ENCODE measurements at places on chromosomes 6 and 20.

DNA sequence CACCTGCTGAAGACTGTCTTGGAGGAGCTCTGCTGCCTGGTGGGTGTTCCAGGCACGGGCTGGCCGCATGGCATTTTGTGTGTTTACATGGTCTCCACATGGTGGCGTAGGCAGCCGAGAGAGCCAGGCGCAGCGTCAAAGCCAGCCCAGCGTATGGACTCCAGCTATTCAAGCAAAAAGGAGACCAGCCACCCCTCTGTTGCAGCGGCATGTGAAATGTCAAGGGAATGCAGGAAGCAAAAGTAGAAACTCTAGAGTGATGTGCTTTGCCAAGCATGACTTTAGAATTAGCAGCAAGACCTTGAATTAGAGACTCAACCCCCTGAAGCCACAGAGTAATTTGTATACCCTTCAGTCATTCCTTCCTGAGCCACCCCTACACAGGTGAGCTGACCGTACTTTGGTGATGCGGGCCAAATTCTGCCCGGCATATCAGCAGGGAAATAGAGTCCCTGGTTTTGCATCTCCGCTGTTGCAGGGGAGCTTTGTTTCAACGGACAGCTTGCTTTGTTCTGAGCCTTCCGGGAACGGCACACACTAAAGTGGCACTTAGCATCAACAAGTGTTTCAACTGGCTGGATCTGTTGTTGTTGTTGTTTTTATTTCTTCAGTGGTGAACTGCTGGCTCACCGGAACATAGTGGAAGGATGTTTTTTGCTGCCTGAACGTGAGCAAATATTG is 48.5 kb downstream of the FNDC1 start:
- peak; percentile 45 for DNase-seq

- DNase-seq = no peak
These were observed 78.2 kb upstream of the ARID1B start for GRCh38 chr6:156699017-156699421.

- no peak for DNase-seq
These were observed 135.3 kb downstream of the ARID1B start for GRCh38 chr6:156912431-156912830.

DNA sequence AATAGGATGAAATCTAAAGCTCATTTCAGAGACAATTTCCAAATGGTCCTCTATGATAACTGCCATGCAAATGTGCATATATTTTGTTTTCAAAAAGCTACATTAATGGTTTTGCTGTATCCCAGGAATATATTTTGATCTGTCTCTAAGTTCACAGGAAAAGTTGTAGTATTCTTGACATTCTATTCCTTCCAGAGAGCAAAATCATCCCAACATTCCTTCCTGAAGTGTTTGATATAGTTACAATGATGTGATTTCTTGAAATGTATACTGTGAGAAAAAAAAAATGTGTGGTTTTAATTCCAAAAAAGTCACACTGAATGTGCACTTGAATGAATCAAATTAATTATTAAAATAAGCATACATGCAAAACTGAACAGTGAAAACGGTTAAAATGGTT is 996.0 kb upstream of the CITED2 start:
- no peak for DNase-seq

GRCh38 chr6:41509580-41509979 is 36.6 kb upstream of the FOXP4 start:
- DNase-seq = no peak

- DNase-seq = no peak
These were observed 63.2 kb downstream of the PYGB start for GRCh38 chr20:25310921-25311728.

DNA sequence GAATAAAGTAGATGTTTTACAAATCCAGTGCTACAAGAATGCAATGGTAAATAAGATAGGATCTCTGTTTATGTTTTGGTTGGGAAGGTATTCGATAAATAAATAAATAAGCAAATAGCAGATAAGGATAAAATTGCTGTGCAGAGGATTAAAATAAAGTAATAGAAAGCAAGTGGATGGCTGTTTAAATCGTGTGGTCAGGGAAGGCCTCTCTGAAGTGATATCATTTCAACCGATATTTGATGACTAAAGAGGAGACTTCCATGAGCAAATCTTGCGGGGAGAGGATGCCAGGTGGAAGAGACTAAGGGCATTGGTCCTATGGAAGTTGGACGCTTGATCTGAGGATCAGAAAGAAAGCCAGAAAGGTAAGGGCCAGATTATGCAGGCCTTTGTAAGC is 92.0 kb upstream of the CCN2 start:
- DNase-seq = no peak

DNA sequence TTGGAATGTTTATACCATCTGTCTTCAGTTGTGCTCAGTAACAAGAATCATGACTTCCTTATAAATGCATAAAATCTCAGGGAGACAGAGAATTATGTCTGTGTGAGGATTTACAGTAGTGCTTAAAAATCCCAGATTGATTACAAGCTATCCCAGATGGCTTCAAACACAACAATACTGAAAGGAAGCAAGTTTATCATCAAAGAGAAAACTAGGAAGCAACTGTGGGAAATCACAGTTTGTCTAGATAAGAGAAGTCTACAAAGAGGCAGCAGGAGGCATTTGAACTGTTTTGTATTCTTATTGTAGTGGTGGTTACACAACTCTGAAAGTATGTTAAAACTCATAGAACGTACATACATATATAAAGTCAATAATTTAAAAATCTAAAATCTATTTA is 104.4 kb upstream of the SALL4 start:
- no peak for DNase-seq

DNA sequence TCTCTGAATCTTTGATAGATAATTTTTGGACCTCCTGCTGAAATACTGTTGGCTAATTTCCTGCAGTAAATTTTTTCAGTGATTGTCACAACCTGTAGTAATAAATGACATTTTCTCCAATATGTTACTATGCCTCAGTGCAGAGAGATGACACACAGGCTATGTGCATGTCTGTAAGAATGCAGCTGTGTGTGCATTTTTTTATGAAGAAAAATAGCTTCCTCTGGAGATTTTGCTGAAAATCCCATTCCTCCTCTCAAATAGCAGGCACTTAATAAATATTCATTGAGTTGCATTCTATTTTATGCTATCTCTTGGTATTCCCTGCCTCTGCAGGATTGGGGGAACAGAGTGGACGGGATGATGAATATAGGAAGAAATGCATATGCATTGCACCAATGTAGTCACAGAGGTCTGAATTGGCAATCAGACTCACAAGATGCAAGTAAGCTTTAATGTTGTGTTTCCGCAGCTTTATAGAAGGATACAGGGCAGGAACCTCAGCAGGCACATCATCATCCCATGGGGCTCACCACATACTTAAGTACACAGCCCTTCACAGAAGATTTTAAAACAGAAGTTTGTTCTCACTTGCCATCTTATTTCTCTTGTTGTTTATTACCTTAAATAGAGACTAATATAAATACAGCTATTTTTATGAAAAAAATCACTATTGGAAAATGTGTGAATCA is 474.7 kb downstream of the EPM2A start:
- no peak for DNase-seq

DNA sequence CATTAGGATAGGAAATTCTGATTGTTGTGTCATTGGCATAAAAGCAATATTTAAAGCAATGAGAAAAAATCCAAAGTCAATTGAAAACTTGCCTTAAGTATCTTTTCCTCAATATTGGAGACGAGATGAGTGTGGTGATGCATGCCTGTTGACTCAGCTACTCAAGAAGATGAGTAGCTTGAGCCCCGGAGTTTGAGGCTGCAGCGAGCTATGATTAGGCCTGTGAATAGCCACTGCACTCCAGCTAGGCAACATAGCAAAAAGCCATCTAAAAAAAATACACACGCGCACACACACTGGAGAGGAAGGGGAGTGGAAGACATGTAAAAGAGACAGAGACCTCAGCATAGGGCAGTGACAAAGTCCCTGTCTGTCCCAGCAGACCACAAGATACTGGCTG is 9.7 kb upstream of the MARCKS start:
- no peak for DNase-seq

DNA sequence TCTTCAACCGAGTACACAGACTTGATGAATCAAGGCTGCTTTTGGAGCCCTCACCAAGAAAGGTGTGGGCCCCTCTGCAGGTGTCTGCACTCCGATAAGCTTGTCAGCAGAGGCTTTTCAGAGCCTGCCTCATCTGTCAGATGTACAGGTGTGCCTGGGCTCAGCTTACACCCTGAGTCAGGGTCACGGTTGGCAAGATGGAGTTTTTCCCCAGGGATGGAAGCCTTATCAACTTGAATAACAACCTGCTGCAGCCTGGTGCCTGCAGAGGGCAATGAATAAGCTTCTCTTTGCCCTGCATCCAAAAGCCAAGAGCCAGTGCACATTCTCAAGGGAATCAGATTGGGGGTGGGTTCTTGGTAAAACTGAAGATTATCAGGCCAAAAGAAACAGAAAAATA is 427.1 kb downstream of the CD83 start:
- no peak for DNase-seq

DNA sequence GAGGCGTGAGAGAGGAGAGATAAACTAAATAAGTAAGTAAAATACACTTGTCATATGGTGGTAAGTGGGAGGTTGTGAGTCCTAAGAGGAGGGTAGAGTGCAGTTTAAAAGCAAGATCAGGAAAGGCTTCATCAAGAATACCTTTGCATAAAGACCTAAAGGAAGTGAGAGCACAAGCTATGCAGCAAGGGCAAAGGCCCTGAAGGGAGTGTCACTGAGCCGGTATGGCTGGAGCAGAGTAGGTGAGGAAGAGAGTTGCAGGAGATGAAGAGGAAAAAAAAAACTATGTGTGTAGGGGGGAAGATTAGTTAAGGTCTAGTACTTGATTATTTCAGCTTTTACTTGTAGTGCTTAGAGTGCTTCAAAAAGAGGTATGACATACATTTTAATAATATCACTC is 11.0 kb downstream of the DNAAF9 start:
- DNase-seq = no peak

DNA sequence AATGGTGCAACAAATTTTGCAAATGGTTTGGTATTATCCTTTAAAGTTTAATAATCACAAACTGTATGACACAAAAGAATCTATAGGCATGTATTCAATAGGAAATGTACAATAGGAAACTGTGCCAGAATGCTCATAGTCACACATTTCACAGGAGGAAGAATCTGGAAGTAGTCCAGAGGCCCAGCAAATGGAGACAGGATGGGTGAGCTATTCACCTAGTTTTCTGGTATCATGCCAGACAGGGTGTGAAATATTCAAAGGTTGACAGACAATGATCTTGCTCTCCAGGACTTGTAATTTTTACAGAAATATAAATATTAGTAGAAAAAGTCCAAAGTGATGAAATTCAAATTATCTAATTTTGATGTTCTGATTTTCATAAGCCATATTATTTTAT is 520.1 kb upstream of the IMPG1 start:
- no peak for DNase-seq

DNA sequence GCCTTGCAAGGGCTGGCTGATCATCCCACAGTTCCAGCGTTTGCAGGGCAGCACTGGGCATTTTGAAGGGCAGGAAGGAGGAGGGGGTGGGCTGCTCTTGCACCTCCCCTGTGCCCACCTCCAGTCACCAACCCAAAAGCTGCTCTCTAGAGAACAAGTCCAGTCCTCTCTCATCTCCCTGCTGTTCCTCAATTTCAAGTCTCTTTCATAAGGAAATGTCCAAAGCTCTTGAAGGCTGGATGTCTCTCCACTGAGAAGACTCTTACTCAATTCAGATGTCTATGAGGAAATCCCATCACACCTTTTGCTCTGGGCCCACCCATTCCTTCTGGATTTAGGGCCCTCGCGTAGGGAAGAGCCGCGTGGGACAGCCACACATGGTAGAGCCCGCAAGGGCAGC is 31.7 kb downstream of the WRNIP1 start:
- DNase-seq = no peak

DNA sequence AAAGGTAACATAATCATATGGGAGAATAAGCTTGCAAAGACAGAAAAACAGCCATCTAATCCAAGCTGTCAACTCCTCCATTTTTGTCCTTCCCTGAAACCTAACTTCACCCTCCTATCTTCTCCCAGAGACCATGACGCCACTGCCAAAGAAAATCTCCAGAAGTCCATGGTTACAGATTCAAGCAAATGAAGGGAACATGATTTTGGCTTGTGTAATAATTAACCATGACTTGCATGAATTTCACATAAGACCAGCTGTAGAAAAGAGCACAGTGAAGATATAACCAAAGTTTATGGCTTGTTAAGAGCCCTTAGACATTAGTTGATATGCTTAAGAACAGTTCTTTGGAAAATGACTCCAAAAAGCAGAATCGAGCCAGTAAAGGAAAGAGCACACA is 342.1 kb upstream of the NRSN1 start:
- DNase-seq = no peak

- peak; percentile 89 for DNase-seq
These were observed 1.7 kb downstream of the MUCL3 start for GRCh38 chr6:30942338-30943060.

GRCh38 chr6:78597966-78598365 is 269.4 kb upstream of the IRAK1BP1 start:
- no peak for DNase-seq

- DNase-seq = no peak
These were observed 204.2 kb downstream of the GRIK2 start for GRCh38 chr6:101597693-101598092.

- DNase-seq = no peak
These were observed 148.0 kb upstream of the LRFN2 start for GRCh38 chr6:40735121-40735520.

DNA sequence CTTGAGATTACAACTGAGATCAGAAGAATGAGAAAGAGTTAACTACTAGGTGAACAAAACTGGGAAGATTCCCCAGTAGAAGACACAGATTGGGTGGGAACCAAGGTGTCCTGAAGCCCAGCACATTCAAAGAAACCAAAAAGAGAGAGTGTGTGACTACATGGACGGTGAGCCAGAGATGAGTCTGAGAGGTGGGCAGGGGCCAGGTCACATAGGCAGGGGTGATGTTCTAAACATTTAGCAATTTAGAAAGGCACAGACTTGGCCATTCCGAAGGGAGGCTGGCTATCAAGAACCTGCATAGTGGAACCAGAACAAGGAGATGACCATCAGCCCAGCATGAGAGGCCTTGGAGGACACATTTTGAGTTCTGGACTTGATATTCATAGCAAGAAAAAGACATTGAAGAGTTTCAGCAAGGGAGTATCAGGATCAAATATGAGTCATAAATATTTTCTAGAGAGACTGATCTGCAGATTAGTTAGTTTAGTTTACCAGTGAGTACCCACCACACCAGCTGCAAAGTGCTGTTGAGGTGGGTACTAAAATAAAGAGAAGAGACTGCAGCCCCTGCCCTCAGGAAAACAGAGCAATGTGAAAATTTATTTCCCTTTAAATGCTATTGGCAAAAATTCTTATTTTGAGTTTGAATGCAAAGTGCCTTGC is 340.5 kb upstream of the PRDM1 start:
- no peak for DNase-seq

GRCh38 chr6:142932889-142933288 is 12.1 kb downstream of the HIVEP2 start:
- no peak for DNase-seq

- no peak for DNase-seq
These were observed 549 bp upstream of the CSE1L start for GRCh38 chr20:49045440-49046086.

- no peak for DNase-seq
These were observed 35.5 kb upstream of the ZFAND3 start for GRCh38 chr6:37783856-37784584.

- DNase-seq = peak; percentile 82
These were observed 41.6 kb downstream of the C6orf15 start for GRCh38 chr6:31070711-31071197.
